Activated CD4-positive, CD25-positive, alpha-beta regulatory T cell (primary cell): ENCODE measurements at places on chromosomes 6 and 20.

- DNase-seq, result peak; percentile 27
Measured at GRCh38 chr6:710601-711571, 17.9 kb upstream of the EXOC2 start.

DNA sequence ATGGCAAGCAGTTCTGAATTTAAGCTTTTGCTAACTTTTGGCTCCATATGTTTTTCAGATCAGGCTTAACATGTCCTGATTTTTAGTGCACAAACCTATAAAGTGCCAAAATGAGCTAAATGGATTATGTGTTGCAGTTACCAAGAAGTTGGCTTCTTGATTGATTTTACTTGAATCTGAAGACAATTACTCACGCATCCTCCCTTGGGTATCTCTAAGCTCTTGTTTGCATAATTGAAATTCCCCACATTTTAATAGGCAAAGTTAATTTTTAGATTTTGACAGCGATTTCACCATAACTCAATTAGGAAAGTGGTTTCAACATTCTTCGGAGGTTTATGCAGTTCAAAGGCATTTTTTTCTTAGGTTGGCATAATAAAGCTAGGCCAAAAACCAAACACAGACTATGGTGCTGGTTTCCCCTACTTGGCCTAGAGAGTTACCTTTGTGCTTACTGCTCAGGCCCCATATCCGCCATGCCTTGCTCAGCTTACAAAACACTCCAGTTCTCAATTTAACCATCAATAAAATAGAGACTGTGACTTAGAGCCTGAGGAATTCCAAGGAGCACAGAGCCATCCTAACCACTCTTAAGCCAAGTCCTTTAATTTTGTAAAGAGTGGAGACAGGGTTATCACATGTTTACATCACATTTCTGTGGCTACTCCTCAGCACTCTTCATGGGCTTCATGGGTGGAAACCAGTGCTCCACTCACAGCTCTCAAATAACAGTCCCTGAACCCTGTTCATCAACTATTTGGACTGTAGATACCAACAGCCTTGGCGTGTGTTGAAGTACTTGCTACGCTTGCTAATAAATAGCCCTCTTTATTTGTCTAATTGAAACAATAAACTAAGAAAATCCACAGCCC, 32.1 kb downstream of the LAMA4 start:
- DNase-seq, result no peak

DNA sequence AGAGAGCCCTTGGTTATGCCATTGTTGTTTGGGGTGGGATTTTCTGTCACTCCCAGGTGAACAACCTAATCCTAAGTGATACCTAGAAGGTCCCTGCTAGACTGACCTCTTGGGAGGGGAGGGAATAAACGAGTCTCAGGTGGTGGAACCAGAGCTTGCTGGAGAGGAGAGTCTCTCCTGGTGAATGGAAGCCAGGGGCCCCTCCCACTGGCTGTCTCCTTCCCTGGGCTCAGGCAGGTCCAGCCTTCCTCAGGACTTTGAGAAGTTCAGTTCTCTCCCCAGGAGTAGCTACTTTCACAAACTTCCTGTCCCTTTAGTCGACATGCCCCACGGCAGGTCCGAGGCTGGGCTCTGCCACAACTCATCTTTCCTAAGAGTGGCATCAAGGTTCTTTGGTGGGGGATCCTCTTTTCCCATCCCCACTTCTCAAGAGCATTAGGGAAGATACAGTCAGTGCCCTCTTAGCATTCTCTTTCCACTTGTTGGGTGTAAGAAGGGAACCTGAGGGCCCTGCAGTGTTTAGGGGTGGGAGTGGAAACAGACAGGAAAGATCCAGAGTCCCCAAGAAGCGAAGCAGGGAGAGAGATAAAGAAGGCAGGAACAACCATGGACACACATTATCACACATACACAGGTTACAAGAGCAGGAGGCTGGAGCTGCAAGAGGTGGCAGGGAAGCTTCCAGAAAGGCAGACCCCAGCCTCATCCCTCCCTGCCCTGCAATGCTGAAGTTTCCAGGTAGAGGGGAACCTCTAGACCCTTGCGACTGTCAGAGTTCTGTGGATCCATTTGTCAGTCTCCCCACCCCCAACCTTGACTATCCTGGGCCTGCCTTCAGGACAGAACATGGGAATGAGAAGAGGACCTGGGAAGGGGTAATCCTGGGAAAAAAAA, 900 bp upstream of the GLP1R start:
- DNase-seq, result no peak

DNA sequence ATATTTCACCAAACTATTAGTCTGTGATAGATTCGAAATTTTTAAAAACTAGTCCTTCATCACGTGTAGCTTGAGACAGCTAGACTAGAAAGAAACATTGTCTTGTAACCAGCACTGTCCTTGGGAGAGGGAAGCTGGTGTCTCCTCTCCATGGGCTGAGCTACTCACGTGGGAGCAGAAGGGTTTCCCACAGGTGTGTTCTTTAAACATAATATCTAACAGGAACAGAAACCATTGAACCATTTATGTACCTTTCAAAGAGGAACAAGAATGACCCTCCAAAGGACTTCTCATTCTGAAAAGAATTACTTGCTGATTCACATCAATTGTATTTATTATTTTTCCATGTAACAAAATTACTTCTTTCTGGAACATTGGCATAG, 72.4 kb upstream of the SYNJ2 start:
- no peak for DNase-seq

GRCh38 chr20:40717343-40717865, 28.4 kb upstream of the MAFB start:
- DNase-seq, result no peak

DNA sequence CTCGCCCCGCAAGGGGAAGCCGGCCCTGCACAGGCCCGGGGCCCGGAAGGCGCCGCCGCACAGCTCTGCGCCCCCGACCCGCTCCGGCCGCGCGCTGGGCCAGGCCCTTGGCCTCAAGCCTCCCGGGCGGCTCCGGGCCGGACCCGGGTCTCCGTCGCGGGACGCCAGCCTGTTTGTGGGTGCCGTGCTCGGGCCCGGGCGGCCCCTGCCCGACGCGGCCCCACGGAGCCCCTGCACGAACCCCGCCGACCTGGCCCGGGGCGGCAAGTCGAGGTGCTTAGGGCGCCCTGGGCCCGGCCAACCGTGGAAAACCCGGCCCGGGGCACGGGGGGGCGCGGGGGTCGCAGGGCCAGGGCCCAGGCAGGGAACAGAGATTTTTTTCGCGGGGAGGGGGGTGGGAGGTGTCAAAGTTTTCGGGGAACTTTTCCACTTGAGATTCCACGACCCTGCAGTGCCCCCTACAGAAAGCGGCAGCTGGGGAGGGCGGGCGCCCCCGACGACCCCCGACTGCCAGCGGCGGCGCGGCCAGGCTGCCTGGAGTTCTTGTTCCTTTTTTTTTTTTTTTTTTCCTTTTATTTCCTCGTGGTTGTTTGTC, 805 bp upstream of the STX16 start:
- no peak for DNase-seq

DNA sequence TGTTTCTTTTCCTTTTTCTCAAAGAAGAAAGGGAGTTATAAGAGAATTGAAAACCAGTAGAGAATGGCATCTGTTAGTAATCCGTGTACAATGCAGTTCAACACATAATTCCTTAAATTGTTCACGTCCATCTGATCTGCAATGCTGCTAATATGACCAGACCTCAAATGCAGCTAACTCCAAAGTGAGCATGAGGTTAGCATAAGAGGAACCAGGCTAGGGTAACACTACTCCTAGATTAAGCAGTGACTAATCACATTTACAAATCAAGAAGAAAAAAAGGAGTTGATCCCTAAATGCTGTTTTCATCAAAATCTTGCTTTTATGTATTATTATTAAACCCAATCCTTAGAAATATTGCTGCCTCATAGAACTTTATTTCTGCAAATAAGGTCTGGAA, 432.7 kb upstream of the ARID1B start:
- no peak for DNase-seq

DNA sequence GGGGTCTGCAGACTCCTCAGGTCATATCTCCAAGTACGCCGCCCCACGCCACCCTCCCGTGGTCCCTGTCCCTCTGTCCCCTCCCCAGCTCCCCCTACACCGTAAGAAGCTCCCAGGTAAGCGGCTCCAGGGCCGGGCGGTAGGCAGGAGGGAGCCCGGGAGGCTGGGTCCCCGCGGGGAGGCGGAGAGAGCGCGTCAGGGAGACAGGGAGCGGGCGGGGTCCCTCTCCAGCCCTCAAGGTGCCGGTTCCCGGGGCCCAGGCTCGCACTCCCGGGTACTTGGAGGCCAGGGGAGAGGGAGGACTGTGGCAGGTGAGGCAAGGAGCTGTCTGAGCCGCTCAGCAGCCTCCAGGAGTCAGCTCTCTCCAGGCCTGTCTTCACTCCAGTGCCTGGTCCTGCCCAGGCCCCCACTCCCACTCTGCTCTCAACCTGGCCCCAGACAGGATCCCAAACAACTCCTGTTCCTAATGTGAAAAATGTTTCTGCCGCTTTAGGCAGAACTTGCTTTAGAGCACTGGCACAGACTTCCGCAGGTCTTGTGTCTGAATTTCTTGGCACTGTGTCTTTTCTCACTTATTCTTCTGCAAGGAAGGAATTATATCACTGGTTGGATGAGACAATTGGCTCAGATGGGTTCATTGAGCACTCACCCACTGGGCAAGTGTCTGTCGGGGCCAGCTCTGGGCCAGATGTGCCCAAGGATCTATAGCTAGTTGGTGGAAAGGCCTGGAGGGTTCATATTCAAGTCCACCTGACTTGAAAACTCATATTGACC, 36.6 kb downstream of the HLA-G start:
- DNase-seq, result no peak

- DNase-seq, result no peak
Measured at GRCh38 chr6:155125906-155126305, 130.8 kb downstream of the TIAM2 start.

DNA sequence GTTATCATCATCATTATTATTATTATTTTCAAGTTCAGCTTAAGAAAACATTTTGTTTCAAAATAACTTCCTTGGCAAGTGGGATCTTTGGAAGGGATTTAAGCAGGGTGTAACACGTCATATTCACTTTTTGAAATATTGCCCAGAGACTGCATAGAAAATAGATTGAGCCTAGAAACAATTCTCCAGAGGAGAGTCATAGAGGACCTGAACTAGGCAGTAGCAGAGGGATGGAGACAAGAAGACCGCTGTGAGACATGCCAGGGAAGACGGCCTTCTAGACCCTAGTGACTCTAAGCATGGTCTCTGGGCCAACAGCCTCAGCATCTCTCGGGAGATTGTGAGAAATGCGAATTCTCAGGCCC, 55.5 kb downstream of the EDN1 start:
- DNase-seq, result no peak

DNA sequence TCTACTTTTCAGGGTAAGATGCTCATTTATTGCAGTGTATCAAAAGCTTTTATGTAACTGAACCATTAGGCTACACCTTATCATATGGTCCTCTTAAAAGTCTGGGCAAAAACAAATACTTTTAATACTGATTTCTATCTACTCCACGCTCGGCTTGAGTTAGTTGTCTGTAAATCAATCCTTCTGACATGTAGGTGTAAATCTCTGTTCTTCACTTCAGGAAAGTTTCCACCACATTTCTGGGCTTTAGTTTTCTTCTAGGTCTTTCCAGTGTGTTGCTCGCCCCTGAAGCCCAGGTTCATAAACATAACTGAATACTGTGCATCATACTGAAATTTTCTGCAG, 89.2 kb upstream of the RNF217 start:
- DNase-seq, result no peak

DNA sequence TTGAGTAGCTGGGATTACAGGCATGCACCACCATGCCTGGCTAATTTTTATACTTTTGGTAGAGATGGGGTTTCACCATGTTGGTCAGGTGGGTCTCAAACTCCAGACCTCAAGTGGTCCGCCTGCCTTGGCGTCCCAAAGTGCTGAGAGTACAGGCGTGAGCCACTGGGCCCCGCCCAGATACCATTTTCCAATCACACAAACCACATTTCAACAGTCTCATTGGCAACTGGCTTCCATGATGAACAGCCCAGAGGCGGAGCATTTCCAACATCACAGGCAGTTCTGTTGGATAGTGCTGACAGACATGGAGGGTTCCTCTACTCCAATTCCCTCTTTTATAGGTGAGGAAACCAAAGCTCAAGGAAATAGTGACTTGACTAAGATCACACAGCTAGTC, 43.9 kb upstream of the PLCB4 start:
- no peak for DNase-seq

GRCh38 chr20:25364879-25365699, 25.5 kb downstream of the ABHD12 start:
- no peak for DNase-seq
